Cardiac muscle cell (in vitro differentiated cells and primary cell): ENCODE measurements at places on chromosomes 3 and 15. TPM values are rescaled to one million over a fixed set of nuclear protein-coding genes. Genes with fewer than 3 reads are reported as not detected.
A peak's percentile ranks its signal among the peaks of the same experiment; 100 is the strongest.

GRCh38 chr3:118425272-118425837 is 609.3 kb downstream of the IGSF11 start:
- no peak overlapping the region for H3K4me3 ChIP-seq
- H3K4me1 ChIP-seq = no peaks in the 10 kb centered on the region
- no peaks in the 10 kb centered on the region for H3K27me3 ChIP-seq
- no peak for DNase-seq
- H3K36me3 ChIP-seq = no peaks in the 10 kb centered on the region
- no peak overlapping the region for H3K27ac ChIP-seq

DNA sequence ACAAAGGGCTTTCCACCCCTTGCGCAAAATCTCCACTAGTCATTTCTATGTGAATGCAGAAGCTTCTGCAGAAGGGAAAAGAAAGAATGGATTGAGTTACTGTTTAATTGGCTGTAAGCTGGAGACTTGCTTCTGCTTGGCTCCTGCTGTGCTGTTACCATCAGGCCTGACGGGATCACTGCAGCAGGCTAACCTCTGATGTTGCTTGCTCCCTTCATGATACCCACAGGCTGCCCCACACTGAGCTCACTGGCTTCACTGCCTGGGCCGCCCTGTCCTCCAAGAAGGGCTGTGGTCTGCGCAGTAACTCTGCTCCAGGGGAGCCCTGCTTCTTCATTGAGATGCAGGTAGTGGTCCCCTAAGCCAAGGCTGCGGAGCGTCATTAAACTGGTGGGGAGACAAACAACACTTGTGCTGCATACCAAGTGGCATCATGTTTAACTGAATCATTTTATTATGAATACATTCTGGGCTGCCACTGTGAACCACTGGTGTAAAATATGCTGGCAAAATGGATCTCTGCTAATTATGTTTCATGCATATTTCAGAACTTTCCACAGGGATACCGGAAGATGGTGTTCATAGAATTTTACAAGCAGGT is 78.6 kb downstream of the WDR49 start:
- H3K27ac ChIP-seq = no peak overlapping the region
- no peaks in the 10 kb centered on the region for H3K4me1 ChIP-seq
- DNase-seq = no peak
- H3K27me3 ChIP-seq = no peaks in the 10 kb centered on the region
- H3K36me3 ChIP-seq = no peaks in the 10 kb centered on the region

DNA sequence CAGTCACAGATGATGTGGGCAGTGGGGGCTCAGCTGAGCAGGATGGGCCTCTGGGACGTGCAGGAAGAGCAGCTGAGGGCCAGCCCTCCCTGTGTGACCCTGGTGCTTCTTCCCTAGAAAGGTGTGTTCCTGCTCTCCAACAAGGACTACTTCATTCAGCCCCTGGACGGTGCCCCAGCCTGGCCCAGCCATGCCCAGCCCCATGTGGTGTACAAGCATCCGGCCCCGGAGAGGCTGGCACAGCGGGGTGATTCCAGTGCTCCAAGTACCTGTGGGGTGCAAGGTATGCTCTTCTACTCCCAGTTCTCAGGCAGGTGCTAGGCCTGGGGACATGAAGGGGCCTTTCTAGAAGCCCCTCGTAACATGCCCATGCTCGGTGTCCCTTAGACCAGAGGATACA is 38.3 kb downstream of the SAXO2 start:
- H3K4me3 ChIP-seq = no peak overlapping the region
- H3K4me1 ChIP-seq = no peaks in the 10 kb centered on the region
- H3K36me3 ChIP-seq = no peaks in the 10 kb centered on the region
- H3K27ac ChIP-seq = no peak overlapping the region

The TIGIT gene
- not detected in 2 replicates for polyA plus RNA-seq

GRCh38 chr15:101390462-101390861 is 95.4 kb upstream of the SNRPA1 start:
- H3K27ac ChIP-seq = no peak overlapping the region
- H3K36me3 ChIP-seq = no peaks in the 10 kb centered on the region
- H3K4me3 ChIP-seq = no peak overlapping the region
- H3K27me3 ChIP-seq = no peaks in the 10 kb centered on the region
- H3K4me1 ChIP-seq = peaks cover 5% of the 10 kb centered on the region
- no peak for DNase-seq

The GPR176 gene
- 1.4 and 5.9 TPM in 2 replicates for polyA plus RNA-seq

- no peak overlapping the region for H3K4me3 ChIP-seq
- no peaks in the 10 kb centered on the region for H3K36me3 ChIP-seq
- H3K27ac ChIP-seq = no peak overlapping the region
- H3K27me3 ChIP-seq = no peaks in the 10 kb centered on the region
- H3K4me1 ChIP-seq = no peaks in the 10 kb centered on the region
- peak; percentile 82 for DNase-seq
These were observed 46.4 kb downstream of the TMEM44 start for GRCh38 chr3:194586836-194587235.

DNA sequence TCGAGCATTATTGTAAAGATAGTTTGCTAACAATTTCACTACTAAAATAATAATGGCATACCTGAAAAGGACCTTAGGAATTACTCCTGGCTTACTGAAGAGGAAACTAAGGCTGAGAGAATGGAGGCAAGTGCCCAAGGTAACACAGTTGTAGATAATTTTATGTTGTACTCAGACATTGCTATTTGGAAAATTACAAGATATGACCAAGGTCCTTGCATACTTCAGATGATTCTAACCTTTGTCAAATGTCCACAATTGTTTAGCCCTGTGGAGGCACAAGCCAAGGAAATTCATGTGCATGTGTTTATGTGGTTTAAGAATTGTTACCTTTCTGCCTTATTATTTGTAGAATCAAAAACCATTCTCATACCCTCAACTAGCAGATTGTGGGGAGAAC is 105.7 kb downstream of the TUSC7 start:
- H3K36me3 ChIP-seq = no peaks in the 10 kb centered on the region
- no peaks in the 10 kb centered on the region for H3K4me1 ChIP-seq
- H3K27me3 ChIP-seq = no peaks in the 10 kb centered on the region
- no peak overlapping the region for H3K27ac ChIP-seq

GRCh38 chr3:133572158-133573053 is 1.1 kb upstream of the CDV3 start:
- no peak for DNase-seq
- peak overlapping the region; percentile 93 for H3K27ac ChIP-seq
- H3K4me3 ChIP-seq = peak overlapping the region; percentile 12
- H3K27me3 ChIP-seq = no peaks in the 10 kb centered on the region
- peaks cover 4% of the 10 kb centered on the region for H3K36me3 ChIP-seq
- H3K4me1 ChIP-seq = peaks cover 15% of the 10 kb centered on the region

- no peak overlapping the region for H3K4me3 ChIP-seq
- H3K27me3 ChIP-seq = no peaks in the 10 kb centered on the region
- H3K27ac ChIP-seq = no peak overlapping the region
- no peaks in the 10 kb centered on the region for H3K36me3 ChIP-seq
- H3K4me1 ChIP-seq = no peaks in the 10 kb centered on the region
These were observed 35.7 kb downstream of the NGRN start for GRCh38 chr15:90300988-90301706.

The GOLGA8R gene
- 0.50 and 0.54 TPM in 2 replicates for polyA plus RNA-seq

- no peaks in the 10 kb centered on the region for H3K36me3 ChIP-seq
- H3K4me3 ChIP-seq = no peak overlapping the region
- no peaks in the 10 kb centered on the region for H3K4me1 ChIP-seq
- no peaks in the 10 kb centered on the region for H3K27me3 ChIP-seq
These were observed 19.4 kb upstream of the SLC41A3 start for GRCh38 chr3:126103121-126104027.

- H3K4me1 ChIP-seq = no peaks in the 10 kb centered on the region
- no peaks in the 10 kb centered on the region for H3K36me3 ChIP-seq
- H3K27me3 ChIP-seq = no peaks in the 10 kb centered on the region
- H3K4me3 ChIP-seq = no peak overlapping the region
- no peak overlapping the region for H3K27ac ChIP-seq
- no peak for DNase-seq
These were observed 211.4 kb upstream of the LRIG1 start for GRCh38 chr3:66712210-66712609.

- H3K27me3 ChIP-seq = no peaks in the 10 kb centered on the region
- no peak overlapping the region for H3K27ac ChIP-seq
- DNase-seq = peak; percentile 68
- H3K36me3 ChIP-seq = no peaks in the 10 kb centered on the region
- H3K4me3 ChIP-seq = no peak overlapping the region
These were observed 54.5 kb upstream of the GATA2 start for GRCh38 chr3:128547368-128547987.

The SRGAP3 gene
- 6.0 and 10.8 TPM in 2 replicates for polyA plus RNA-seq

GRCh38 chr15:72365844-72366243 is 10.0 kb downstream of the HEXA start:
- H3K4me1 ChIP-seq = no peaks in the 10 kb centered on the region
- H3K27ac ChIP-seq = no peak overlapping the region
- no peaks in the 10 kb centered on the region for H3K27me3 ChIP-seq

The SLC22A14 gene
- 0.43 TPM in 1 of 2 replicates, not detected in the other for polyA plus RNA-seq

GRCh38 chr15:41775651-41776050 is 1.4 kb downstream of the MAPKBP1 start:
- H3K27ac ChIP-seq = peak overlapping the region; percentile 93
- peaks cover 53% of the 10 kb centered on the region for H3K4me1 ChIP-seq
- no peaks in the 10 kb centered on the region for H3K27me3 ChIP-seq
- no peaks in the 10 kb centered on the region for H3K36me3 ChIP-seq

The GOLGA8Q gene
- polyA plus RNA-seq = 0.48 TPM in 1 of 2 replicates, not detected in the other

DNA sequence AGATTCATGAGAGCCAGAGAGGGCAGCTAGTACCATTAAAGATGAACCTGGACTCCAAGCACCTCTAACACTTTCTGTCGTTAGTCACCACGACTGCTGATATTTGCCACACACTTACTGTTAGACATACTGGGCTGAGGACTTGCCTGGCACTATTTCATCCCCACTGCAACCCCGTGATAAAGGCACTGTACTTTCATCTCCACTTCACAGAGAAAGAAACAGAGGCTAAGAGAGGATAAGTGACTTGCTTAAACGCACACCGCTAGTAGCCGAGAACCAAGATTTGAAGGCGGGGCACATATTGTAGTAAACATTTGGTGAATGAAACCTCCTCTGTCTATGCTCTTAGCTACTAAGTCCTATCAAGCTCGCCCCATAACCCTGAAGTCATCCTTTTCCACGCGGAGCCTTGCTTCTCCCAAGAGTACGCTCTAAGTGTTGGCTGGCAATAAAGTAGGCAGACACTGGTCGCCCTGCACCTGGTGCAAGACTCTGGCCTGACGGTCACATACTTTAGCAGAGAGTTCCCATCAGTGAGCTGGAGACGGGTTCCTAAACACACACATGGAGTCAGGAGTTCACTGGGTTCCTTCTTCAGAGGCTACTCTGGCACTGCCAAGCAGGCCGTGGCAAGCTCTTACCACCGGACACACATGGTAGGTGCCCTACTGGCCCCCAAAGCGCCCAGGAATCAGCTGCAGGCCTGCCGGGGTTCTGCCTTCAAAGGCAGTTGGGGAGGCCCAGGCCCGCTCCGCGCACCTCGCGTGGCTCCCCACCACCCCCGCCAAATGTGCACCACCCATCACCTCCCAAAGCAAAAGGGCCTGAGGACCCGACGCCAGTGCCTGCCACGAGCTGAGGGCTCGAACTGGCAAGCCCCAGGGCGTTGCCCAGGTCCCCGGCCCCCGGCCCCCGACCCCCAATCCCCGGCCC is 951 bp downstream of the POMGNT2 start:
- peaks cover 19% of the 10 kb centered on the region for H3K27me3 ChIP-seq
- no peak for DNase-seq
- H3K4me3 ChIP-seq = peak overlapping the region; percentile 85

DNA sequence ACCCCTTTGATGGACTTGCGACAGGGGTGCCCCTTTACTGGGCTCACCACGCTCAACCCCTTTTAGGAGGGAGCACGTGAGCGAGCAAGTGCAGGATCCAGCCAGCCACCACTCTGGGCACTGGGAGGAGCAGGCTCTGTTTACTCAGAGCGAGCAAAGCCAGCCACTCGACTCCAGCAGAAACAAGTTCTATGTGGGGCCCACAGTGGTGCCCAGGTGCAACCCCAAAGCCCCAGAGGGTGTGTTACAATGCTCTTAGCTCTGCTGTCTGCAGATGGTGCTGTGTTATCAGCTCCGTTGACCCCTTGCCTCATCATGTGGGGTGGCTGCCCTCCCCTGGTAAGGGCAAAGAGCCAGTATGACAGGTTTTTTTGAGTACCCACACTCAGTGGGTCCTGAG is 120.3 kb upstream of the SUCLG2 start:
- no peaks in the 10 kb centered on the region for H3K36me3 ChIP-seq
- H3K27ac ChIP-seq = no peak overlapping the region
- no peaks in the 10 kb centered on the region for H3K27me3 ChIP-seq
- H3K4me3 ChIP-seq = no peak overlapping the region
- H3K4me1 ChIP-seq = peaks cover 5% of the 10 kb centered on the region
